Stimulated activated CD8-positive, alpha-beta memory T cell treated with anti-CD3 and anti-CD28 coated beads, Interleukin-2, amount 100 ng/mL, for 1 hour (primary cell): ENCODE measurements at places on chromosomes 5 and 9.

DNA sequence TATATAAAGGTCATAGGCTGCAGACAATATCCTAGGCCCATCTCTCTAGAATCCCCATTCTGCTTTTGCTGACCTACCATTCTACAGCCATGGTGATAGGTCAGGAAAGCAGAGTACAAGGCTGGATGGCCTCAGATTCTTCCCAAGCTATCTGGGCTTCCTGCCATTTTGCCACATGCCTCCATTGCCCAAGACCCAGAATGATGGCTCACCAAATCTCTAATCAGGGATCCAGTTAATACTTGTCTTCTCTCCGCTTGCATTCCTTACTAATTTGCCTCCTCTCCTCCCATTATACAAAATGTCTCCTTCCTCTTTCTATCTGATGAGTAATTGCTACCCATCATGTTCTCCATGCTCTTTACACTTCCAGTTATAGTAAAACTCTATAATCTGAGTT lies 22.7 kb upstream of the NDUFS4 start:
- DNase-seq: no peak

- DNase-seq: no peak
Measured at GRCh38 chr5:140011297-140011802, 31.7 kb downstream of the NRG2 start.

DNA sequence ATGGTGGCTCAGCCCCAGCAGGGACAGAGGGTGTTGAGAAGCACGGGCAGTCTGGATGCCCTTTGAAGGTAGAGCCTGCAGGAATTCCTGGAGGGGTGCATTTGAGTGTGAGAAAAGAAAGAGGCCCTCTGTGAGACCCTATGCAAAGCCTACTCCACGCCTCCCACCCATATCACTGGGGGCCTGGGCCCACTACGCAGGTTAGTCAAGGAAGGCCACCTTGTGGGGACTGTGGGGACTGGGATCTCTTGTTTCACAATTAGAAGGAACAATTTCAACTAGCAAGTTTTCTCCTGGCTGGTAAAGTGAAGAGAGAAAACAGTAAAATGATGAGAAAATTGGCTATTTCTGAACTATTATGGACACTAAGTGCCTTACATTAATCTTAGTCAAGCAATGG lies 486.2 kb upstream of the DAP start:
- no peak for DNase-seq

- DNase-seq: no peak
Measured at GRCh38 chr5:398475-399295, 44.3 kb upstream of the EXOC3 start.

DNA sequence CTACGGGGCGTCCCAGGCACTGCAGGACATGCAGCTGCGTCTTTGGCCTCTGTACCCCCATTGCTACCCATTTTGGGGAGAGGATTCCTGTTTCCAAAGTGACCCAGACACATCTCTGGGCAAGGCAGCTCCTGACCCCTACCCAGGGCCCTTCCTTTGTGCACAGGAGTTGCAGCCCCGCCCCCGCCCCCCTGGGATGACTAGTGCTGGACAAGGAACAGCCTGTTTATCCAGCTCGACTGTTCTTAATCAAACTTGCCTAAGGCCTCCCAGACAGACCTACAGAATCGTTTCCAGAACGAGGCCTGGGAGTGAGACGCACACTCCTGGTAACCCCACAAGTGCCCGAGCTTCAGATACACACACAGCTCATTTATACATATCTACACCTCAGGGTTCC lies 13.2 kb downstream of the DIPK1B start:
- no peak for DNase-seq
